ENCODE measurements at places on chromosomes 1 and 21.

GRCh38 chr1:159889821-159890252 is 10.1 kb downstream of the CFAP45 start:
- no peak for DNase-seq

DNA sequence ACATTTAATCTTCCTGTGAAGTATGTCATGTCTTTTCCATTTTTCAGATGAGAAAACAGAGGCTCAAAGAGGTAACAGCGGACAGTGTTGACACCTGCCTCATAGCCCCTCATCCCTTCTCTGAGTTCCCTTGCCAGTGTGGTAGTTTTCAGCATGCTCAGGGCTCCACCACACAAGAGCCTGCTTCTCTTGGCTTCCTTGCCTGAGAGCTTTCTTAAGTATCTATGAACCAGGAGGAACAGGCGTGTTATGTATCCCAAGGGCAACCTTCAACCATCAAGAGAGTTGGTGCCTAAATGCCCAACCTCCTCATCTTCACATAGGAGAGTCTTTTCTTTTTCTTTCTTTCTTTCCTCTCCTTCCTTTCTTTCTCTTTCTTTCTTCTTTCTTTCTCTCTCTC is 5.9 kb upstream of the PAFAH2 start:
- DNase-seq: no peak

GRCh38 chr21:46374761-46375389 is 50.9 kb downstream of the PCNT start:
- no peak for DNase-seq

DNA sequence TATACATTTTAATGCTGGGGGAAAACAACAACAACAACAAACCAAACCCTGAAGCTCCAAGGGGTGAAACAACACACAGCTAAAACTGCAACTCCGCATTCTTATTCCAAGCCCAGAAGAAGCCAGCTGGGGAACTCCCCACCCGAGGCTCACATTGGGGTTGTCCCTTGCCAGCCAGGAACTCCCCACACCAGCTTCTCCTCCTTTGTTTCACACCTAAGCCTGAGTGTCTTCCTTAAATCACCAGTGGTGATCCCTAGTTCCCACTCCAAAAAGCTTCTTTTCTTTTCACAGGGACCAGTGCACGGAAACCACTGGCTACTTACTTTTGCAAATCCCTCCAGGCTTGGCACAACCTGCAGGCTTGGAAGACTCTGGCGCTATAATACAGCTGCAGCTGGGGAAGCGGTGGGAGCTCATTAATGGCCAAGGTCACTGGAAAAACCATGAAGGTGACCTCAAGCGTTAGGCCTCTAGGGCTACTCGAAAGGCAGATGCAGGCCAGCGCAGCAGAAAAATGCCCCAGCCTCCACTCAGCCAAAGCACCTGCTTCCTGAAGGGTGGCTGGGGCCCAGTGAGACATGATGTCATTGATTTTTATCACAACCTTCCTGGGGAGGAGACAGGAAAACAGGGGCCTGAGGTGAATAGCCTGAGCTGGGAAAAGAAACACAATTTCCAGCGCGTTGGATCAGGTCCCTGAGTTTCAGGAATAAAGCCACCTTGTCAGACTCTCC is 40.1 kb downstream of the TLR5 start:
- no peak for DNase-seq

DNA sequence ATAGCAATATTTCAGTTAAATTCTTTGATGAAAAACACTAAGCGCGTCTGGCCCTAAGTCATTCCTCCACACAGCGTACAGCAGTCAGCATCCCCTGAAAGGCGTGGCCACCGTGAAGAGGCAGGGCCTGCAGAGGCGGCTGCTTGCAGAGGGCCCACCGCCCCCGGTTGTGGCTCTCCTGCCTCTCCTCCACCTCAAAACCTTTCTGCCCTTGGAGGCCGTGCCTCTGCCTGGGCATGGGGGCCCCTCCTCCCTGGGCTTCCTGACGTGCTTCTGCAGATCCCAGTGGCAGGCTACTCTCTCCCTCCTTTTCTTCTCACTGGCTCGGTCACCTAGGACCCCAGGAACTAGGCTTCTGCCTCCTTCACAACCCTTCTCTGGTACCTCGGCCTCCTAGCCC is 16.2 kb downstream of the CLSTN1 start:
- DNase-seq: no peak

- no peak for DNase-seq
Observed at GRCh38 chr1:230287674-230288315, 138.3 kb downstream of the PGBD5 start.

DNA sequence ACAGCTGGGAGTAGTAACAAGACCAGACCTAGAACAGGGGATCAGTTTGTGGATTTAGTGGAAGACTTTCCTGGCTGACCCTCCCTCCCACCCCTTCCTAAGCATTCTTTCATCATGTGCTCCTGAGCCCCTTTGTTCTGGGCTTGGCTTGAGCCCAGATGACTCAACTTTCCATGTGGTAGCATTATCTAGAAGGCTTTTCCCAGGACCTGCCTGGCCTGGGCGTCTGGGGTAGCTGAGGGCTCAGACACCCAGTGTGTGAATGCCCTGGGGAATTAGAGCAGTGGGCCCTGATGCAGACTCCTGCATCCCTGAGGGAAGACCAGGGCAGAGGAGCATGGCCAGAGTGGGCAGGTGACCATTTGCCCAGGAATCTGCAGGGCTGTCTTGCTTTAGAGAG is 44.1 kb upstream of the TSPAN2 start:
- DNase-seq: no peak

- no peak for DNase-seq
Observed at GRCh38 chr21:41317458-41317857, 857 bp downstream of the FAM3B start.

DNA sequence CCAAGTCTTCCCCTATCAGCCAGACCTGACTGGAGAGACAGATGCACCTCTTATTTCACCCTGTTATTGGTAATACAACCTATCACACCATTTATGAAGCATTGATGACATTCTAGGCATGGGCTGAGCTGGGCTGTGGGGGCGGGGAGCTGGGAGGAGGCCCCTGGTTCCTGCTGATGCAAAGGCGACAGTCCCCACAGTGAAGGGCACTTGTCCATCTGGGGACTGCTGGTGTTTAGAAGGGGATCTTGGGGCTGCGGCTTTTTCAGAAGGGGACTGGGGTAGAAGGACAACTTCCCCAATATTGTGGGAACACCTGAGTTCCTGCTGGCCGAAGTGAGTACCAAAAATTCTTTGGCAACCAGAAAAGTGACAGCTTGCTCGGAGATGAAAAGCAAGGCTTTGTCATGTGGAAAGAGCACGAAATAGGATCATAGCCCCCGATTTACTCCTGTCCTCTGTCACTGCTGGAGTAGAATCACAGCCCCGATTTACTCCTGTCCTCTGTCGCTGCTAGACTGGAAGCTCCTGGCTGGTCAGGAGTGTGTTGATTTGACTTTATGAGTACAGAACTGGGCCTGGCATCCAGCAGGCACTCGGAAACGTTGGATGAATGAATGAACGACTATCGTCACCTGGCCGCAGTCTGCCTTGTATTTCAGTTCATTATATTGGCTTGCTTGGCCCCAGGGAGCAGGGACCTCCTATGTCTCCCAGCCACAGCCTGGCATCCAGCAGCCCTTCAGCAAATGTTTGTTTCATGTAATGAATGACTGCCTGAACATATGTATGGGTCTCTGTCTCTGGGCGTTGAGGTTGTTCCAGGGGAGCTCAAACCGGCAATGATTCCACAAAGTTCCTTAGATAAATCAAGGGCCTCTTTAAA is 16.5 kb upstream of the ETV3L start:
- DNase-seq: no peak

DNA sequence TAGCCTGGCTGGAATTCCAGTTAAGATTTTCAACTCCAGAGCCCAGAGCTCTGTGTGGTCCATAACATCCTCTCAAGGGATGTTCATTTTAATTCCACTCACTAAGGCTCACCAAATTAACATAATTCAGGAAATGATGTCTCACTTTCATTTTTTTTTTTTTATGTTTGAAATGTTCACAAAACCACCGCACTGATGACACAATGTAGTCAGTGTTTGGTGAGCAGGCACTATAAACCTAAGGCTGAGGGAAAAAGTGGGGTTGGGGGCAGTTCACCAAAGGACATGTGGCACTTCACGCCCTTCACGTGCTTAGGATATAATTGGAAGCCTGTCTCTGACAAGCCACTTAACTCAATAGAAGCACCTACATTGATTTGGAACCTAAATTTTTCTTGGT is 177.3 kb upstream of the CAMK1G start:
- no peak for DNase-seq

DNA sequence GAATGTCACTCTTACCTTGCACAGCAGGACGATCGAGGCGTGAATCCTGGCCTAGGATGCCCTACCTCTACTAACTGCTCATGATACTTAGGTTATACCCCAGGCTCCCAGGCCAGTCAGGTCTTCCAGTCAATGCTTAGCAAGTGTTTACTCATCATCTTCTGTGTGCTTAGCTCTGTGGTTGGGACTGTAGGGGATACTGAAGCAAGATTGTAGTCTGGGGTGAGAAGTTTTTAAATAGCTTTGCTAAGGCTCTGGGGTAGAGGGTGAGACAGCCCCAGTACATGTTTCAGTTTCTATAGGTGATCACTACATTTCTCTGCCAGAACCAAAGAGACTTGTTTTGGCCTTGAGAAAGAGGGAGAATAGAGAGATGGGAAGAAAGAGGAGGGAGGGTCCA is 250.8 kb upstream of the KIAA0040 start:
- no peak for DNase-seq

GRCh38 chr1:246794828-246795671 is 70.8 kb downstream of the SCCPDH start:
- no peak for DNase-seq

GRCh38 chr1:171805395-171806115 is 24.1 kb downstream of the METTL13 start:
- no peak for DNase-seq

- DNase-seq: no peak
Observed at GRCh38 chr1:248890549-248891498, 15.2 kb upstream of the PGBD2 start.

DNA sequence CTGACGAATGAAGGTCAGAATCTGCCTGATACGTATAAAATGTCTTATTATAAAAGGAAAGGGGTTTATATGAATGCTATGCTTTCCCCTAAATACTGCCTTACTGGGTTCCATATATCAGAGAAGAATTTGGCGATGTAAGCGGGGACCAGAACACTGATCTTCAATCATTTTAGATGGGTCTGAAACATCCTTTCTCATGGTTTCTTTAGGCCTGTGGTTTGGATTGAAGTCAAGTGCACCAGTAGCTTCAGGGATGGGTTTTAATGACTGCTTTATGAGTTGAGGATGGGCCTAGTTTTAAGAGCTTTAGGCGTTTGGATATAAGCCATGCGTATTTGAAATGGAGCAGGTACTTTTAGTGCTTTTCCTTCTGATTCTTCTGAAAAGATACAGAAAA is 6.9 kb downstream of the FMN2 start:
- no peak for DNase-seq

GRCh38 chr21:31334648-31335121 is 9.4 kb downstream of the TIAM1 start:
- DNase-seq: no peak

DNA sequence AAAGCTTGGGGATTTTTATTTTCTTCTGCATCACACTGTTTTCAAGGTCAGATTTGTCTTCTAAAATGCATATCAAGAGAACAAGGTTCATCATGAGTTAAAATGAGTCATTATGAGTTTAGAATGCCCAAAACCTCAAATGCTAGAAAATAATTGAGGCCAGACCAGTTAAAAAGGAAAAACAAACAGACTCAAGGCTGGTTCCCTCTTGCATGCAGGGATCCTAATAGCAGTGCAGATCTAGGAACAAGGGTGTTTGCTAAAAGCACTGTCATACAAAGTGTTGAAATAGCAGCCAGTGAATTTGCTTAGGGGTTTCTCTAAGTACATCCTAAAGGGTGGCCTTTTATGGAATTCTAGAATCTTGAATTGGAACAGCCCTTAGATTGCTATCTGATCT is 15.3 kb downstream of the BEND5 start:
- no peak for DNase-seq

GRCh38 chr1:194846488-194846887 is 1660.1 kb upstream of the B3GALT2 start:
- no peak for DNase-seq

DNA sequence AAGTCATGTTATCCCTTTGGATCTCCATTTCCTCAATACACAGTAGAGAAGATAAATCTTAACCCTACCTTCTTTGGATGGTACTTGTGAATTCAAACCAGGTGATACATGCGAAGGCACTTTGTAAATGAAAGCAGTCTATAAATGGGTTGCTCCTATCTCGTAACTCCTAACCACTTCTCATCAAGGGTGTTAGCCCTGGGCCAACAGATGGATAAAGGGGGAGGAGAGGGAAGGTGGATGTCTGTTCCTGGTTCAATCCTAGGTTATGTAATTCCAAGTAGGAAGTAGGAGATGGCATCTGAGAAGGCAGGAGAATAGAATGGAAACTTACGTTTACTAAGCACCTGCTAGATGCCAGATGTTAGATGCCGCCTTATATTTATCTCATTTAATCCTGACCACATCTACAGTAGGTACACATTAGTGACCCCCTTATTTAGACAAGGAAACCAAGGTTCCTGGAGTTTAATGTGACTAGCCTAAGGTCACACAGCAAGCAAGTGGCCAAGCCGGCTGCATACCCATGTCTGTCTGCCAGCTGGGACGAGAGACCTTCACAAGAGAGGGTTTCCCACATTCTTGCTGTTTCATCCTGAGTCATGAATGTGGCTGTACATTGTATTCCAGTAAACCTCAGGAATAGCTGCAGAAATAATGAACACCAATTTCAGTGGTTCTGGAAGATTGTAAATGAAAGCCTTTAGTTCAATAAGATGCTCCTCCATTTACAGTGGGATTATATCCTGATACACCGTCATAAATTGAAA is 47.7 kb downstream of the ELAVL4 start:
- DNase-seq: no peak

All from CD4-positive, alpha-beta T cell treated with Interleukin-15 for 1 hour (primary cell).